ENCODE measurements at places on chromosomes 2 and 18. TPM values are rescaled to one million over a fixed set of nuclear protein-coding genes. Genes with fewer than 3 reads are reported as not detected.

UGT1A8 gene
- total RNA-seq, result not detected

CEBPZ gene
- 42.5 TPM for total RNA-seq

KLHL14 gene
- 0.81 TPM for total RNA-seq

ERMN gene
- 1.6 TPM for total RNA-seq

SERPINB12 gene
- total RNA-seq, result 15.5 TPM

SEPTIN2 gene
- total RNA-seq, result 333 TPM

EVX2 gene
- total RNA-seq, result 0.10 TPM

EMX1 gene
- total RNA-seq, result 0.97 TPM

TMEM198 gene
- total RNA-seq, result 7.8 TPM

PARD6G gene
- total RNA-seq, result 21.8 TPM

MYL1 gene
- total RNA-seq, result not detected

RETSAT gene
- total RNA-seq, result 39.8 TPM

RFTN2 gene
- 0.07 TPM for total RNA-seq

NXPH2 gene
- total RNA-seq, result 1.1 TPM

CXCR1 gene
- not detected for total RNA-seq

NCKAP5 gene
- 7.7 TPM for total RNA-seq

KIAA2012 gene
- 1.3 TPM for total RNA-seq

KIDINS220 gene
- 73.1 TPM for total RNA-seq

PECR gene
- 19.0 TPM for total RNA-seq

CRYGD gene
- total RNA-seq, result not detected

MYO3B gene
- 1.2 TPM for total RNA-seq

ZBTB14 gene
- total RNA-seq, result 11.4 TPM

TCF23 gene
- not detected for total RNA-seq

FAM98A gene
- total RNA-seq, result 41.3 TPM

PIEZO2 gene
- total RNA-seq, result 21.8 TPM

ST8SIA5 gene
- total RNA-seq, result 1.9 TPM

MAB21L4 gene
- 62.0 TPM for total RNA-seq
